ENCODE measurements at places on chromosomes 2 and 18. TPM values are rescaled to one million over a fixed set of nuclear protein-coding genes. Genes with fewer than 3 reads are reported as not detected.

DNA sequence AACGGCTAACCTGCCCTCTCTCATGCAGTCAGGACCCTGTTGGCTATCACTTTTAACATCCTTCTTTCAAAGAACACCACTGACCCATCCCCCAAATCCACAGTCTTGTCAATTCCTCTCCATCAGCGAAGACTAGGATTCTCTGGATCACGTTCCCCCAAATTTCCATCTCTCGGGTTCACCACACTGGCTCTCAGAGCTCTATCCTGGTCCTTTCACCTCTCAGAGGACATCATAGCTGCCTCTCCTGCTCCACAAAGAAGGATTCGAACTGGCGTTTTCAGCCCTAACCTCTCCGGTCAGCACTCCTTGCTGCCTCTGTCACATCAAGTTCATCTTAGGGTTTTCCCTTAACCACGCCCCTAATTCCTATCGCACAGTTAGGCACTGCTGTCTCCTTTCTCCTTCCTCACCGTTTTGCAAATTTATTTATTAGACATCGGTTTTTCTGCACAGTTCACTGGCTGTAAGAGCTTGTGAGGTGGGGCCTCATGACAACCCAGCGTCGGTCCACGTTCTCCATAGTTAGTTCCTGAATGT lies 247.5 kb upstream of the PXDN start:
- no peak for DNase-seq

- DNase-seq = no peak
Measured at GRCh38 chr18:27447930-27448329, 262.8 kb upstream of the CHST9 start.

- no peak for DNase-seq
Measured at GRCh38 chr2:64145714-64146113, 1.5 kb upstream of the PELI1 start.

GRCh38 chr18:38940475-38940862 lies 1374.9 kb upstream of the CELF4 start:
- no peak for DNase-seq

DNA sequence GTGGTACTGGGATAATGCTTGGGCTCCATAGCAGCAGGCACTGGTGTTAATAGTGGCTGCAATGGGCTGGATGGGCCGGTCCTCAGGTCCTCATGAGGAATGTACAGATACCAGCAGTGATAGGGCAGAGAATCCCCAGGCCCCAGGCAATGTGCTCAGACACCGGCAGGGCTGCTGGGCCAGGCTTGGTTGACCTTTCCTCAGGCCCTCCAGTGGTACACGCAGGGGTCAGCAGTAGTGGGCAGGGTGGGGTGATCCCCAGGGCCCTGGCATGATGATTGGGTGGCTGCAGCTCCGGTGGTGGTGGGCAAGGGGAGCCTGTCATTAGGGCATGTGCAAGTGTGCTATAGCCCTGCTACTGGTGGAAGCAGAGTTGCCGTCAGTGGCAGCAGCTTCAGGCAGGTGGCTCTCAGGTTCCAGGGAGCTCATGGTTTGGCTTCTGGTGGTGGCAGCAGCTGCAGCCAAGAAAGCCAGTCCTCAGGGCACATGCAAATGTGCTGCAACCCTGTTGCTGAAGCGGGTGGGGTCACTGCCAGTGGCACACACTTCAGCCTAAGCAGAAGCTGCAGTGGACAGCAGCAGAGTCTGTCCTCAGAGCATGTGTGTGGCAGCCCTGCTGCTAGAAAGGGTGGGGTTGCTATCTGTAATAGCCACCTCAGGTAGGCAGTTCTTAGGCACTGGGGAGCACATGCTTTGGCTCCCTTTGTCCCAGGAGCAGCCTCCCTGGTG lies 56.8 kb downstream of the CCNT2 start:
- no peak for DNase-seq

DNA sequence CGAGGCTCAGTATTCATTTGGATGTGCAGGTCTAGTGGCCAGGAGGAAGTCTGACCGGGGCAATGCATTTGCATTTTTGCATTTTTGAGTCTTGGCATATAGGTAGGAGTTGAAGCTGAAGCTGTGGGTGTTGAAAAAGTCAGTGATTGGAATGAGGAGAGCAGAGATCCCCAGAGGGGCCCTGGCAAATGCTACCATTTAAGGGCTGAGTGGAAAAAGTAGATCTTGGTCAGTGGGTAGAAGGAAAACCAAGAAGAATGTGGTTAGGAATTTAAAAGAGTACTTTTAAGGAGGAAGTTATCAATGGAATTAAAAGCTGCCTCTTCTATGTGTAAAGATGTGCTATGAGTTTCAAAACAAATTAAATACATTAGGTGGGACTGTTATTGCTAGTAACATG lies 143.0 kb downstream of the ZEB2 start:
- DNase-seq = no peak

GRCh38 chr18:54388203-54389142 lies 30.8 kb downstream of the C18orf54 start:
- no peak for DNase-seq

DSG2 gene
- 117 TPM for total RNA-seq

NLRC4 gene
- total RNA-seq = not detected

CASP10 gene
- total RNA-seq = 1.6 TPM

DNA sequence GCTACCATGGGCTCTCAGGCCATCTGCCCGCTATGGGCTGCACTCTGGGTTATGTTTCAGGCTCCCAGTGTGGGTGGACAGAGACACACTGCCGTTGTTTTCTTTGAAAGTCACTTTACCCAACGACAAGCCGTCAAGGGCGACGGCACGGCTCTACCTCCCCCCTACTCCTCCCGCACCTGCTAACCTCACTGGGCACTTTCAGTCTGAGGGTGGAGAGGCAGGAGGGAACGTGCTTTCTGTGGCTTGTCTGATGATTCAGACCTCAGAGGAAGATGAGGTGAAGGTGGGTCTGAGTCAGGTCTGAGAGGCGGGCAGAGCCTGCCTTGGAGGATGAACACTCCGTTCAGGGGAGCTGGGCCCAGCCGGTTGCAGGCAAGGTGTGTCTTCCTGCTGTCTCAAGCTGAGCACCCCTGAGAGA lies 147.6 kb upstream of the HDAC4 start:
- DNase-seq = no peak

DNA sequence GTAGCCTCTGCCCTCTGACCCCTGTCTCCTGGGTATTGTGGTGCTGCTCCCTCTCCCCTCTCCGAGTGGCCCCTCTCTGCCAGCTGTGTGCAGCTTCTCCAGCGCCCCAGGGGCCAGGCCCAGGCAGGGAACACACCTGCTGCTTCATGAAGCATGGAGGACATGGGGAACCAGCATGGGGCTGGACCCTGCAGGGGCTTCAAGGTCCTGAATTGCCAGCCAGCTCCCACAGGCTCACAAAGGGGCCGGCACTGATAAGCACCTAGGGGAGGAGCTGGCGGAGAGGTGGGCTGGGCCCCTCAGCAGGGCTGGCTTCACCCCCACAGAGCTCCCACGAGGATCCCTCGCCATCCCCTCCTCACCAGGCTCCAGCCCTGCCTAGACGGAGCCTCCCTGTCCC lies 77.4 kb upstream of the GPC1 start:
- no peak for DNase-seq

HOXD4 gene
- 37.0 TPM for total RNA-seq

DNA sequence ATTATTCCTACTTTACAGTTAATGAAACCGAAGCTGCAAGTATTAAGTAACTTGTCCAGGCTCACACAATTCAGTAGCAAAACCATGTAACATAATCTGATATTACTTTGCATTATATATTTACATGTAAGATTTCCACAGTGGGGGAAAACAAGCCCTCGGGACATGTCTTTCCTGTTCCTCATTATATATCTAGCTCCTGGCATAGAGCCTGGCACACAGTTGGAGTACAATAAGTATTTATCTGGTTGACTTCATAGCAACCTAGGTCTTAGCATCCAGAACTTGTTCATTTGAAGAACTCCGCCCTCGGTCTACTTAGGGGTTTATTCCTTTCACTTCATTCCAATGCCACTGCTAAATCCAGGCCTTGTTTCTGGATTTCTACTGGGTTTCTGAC lies 1.6 kb upstream of the RBM45 start:
- DNase-seq = no peak

M1AP gene
- total RNA-seq = 0.71 TPM

IL36B gene
- total RNA-seq = not detected

NMS gene
- total RNA-seq = not detected
